ENCODE measurements at places on chromosomes 4 and X.

DNA sequence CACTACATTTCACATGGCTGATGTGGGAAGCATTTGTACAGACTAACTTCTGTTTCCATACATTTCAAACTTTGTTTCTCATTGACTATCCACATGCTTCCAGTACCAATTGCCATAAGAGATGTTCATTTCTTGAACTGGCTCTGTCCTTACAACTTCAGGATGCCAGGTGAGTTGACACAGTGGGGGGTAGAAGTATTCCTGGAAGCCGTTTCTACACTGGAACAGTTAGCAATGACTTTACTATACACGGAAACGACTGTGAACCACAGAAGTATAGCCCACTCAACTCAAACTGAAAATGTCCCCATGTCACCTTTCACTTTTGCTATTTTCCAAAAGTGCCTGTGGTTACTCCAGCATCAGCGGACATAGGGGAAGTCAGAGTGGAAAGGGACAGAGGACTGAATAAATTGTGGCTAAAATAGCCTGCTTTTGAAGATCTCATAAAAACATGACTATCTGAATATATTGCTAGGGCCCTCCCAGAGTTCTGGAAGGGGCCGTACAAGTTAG, 38.0 kb upstream of the DSPP start:
- DNase-seq = no peak

- DNase-seq = no peak
These were observed 113.9 kb downstream of the NYX start for GRCh38 chrX:41561045-41561444.

DNA sequence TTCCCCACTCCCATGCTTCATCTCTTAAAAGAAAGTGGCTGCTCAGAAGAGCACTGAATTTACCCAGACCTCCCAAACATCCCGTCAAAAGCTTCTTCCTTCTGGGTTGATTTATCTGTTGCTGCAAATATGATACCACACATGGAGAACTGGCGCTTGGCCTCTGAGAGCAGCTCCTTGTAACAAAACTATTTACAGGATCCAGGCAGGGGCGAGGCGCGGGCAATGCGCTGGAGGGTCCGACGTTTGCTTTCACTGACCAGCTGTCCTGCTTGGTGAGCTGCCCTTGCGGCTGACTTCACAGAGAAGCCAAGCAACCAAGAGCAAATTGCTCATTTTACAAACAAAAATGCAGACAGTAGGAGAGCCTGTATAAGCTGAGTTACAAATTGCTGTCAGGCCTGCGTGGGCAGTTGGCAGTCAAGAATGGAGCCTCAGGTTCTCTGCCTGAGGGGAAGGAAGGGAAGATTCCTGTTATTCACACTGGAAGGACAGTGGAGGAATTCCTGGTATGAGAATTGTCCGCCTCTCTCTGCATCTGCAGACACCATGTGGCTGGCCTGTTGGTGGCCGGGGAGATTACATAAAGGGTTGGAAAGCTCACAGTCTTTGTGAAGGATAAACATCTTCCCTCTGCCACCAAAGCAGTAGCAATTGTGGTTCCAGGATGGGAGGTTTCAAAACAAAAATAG, 192.2 kb upstream of the LEF1 start:
- DNase-seq = no peak

DNA sequence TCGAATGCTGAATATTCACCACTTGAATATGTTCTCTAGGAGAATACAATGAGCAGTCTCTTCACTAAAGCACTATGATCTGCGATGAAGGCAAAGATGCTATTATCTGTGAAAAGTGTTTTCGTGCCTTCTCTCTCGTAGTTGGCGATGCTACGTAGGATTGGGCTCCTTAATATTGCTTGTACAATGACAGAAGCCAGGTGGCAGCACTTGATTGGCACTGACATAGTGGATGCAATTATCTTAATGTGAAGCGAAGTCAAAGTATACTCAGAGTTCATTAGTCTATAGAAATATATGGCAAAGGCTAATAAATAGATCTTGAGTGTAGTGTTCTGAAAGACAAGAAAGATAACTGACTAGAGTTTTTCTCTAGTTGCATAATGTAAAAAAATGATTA, 1135.7 kb upstream of the AGA start:
- DNase-seq = no peak

DNA sequence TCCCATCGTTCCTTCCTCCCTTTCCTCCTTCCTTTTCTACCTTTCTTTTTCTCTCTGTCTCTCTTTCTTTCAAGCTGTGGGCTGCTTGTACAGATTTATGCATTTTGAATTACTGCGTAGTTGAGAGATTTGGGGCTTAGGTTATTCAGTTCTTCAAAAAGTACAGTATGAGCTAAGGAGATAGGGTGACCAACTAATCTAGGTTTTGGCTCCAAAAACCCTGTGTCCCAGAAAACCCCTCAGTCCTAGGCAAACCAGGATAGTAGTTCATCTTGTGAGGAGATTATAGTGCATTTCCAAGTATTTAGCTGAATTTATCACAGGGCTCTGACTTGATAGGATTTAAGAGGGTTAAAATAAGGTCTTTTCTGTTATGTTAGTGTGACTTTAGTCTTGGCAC, 64.5 kb downstream of the NFKB1 start:
- DNase-seq = no peak

DNA sequence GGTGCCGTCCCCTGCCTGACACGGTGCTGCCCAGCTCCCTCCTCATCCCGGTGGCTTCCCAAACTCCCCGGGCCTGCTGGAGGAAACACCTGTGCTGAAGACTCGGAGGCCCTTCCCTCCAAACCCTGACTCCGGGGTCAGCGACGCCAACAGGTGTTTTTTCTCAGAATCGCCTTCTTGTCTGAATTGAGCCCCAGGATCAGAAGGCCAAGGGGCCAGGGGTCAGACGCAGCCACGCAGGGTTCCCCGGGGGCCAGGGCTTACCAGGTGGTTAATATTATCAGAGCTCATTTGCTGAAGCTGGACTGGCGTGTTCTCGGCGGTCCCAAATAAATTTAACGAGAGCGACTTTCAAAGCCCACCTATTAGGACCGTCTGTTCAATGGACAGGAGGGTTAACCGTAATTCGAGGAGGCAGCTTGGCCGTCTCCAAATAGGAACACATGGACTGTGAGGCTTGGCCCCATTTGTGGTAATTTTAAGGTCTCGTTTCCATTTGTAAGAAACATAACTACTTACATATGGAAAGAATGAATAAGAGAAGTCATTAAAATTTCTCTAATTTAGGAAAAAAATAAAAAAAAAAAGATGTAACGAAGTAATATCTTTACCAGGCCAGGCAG, 239.3 kb downstream of the CRLF2 start:
- DNase-seq = no peak

- no peak for DNase-seq
These were observed 345.2 kb upstream of the GRID2 start for GRCh38 chr4:91958596-91958995.

DNA sequence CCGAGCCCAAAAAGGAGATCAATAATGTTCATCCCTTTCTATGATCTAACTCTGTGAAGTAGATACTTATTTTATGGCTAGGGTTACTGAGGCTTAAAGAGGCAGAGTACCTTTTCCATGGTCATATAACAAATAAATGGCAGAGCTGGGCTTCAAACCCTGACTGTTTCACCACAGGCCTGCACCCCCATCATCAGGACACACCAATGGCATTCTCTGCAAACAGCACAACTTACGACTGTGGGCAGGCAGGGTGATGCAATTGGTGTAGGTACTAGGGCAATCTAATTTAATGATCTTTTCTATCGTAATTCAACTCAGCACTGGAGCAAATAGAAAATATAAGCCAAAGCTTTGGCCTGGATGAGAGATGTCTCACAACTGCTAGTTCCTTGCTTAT, 118.8 kb upstream of the CBR4 start:
- no peak for DNase-seq

- no peak for DNase-seq
These were observed 172.9 kb downstream of the PRDM5 start for GRCh38 chr4:120749445-120750151.

DNA sequence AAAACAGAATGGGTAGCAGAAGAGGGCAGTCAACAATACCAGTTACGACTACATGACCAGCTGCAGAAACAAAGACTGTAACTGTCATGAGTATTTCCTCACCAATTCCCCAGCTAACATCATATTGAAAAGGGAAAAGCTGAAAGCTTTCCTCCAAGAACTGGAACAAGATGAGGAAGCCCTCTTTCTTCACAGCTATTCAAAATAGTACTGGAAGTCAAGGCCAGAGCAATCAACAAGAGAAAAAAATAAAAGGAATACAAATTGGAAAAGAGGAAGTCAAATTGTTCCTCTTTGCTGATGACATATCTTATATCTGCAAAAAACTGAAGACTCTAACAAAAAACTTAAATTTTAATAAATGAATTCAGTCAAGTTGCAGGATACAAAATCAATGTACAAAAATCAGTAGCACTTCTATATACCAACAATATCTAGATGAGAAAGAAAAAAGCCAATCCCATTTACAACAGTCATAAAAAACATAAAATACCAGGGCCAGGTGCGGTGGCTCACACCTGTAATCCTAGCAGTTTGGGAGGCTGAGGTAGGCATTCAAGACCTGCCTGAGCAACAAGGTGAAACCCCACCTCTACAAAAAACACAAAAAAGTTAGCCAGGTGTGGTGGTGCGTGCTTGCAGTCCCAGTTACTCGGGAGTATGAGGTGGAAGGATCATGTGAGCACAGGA, 125.4 kb downstream of the ATP8A1 start:
- no peak for DNase-seq

GRCh38 chr4:151797131-151797530, 36.3 kb upstream of the GATB start:
- no peak for DNase-seq

Measured in activated CD4-positive, alpha-beta T cell treated with anti-CD3 and anti-CD28 coated beads for 1 hour (primary cell).